ENCODE measurements at places on chromosomes 1 and 21.

- DNase-seq: no peak
- H3K4me3 ChIP-seq: no peak overlapping the region
- peaks cover 14% of the 10 kb centered on the region for H3K27me3 ChIP-seq
- H3K27ac ChIP-seq: no peak overlapping the region
- no peaks in the 10 kb centered on the region for H3K36me3 ChIP-seq
Measured at GRCh38 chr1:78072216-78072615, 26.4 kb downstream of the GIPC2 start.

DNA sequence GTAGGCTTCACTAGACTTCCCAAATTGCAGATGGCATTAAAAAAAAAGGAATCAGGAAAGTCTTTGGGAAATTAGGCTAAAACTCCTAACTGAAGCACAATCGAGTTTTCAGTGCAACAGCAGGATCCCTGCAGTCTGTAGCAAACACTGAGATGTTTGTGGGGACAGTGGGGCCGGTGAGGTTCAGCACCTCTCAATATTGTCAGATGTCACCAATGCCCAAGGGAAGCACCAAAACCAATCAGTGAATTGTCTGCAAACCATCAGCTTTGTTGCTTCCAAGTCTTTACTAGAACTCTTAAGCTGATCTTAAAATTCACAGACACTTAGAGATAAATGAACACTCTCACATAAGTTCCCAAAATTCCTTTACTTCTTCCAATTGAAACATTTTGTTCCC, 2.6 kb downstream of the ERG start:
- H3K4me1 ChIP-seq: peaks cover 2% of the 10 kb centered on the region
- H3K4me3 ChIP-seq: no peak overlapping the region
- peaks cover 74% of the 10 kb centered on the region for H3K27me3 ChIP-seq
- no peak overlapping the region for H3K27ac ChIP-seq

DNA sequence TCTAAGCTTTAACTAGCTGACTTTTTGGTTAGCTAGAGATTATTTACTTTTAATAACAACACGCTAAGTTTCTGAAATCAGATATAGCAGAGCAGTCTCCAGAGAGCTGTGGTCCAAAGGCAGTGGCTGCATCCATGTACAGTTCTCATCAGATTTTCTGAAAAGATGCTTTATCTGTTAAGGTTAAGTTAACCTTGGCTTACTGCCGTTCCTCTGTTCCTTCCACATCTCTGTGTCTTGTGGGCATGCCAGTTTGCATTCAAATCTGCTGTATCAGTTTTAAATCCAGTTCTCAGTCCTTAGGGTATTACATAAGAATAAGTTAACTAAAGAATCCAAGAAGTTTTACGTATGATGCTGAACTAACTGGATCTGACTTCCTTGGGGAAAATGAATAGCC, 46.8 kb downstream of the SPATA46 start:
- no peaks in the 10 kb centered on the region for H3K27me3 ChIP-seq
- no peaks in the 10 kb centered on the region for H3K4me1 ChIP-seq
- no peak overlapping the region for H3K4me3 ChIP-seq
- H3K36me3 ChIP-seq: no peaks in the 10 kb centered on the region
- DNase-seq: no peak

DNA sequence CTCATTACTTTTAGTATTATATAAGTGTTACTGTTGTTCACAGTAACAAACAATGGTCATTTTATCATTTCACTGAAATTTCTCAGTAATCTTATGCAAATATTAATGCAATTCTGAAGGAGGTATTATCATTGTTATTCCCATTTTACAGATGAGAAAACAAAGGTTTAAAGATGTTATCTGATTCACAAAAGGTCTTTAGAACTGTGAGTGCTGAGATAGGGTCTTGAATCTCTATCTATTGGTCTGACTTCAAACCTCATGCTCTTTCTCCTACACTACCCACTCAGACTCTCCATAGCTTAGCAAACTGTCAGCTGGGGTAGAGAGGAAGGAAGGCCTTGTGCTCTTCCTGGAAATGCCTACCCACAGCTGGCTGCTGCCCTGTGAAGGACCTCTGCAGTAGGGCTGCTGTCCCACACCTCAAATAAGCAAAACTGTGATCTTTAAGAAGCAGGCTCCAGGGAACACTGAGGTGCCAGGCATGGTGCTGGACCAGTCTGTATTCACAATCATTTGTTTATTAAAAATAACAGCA, 6.2 kb upstream of the OSCP1 start:
- H3K27ac ChIP-seq: peak overlapping the region; percentile 53
- H3K27me3 ChIP-seq: no peaks in the 10 kb centered on the region
- H3K36me3 ChIP-seq: peaks cover 22% of the 10 kb centered on the region
- H3K4me1 ChIP-seq: peaks cover 25% of the 10 kb centered on the region
- H3K4me3 ChIP-seq: no peak overlapping the region
- no peak for DNase-seq
